ENCODE measurements at places on chromosomes 1 and 21. TPM values are rescaled to one million over a fixed set of nuclear protein-coding genes. Genes with fewer than 3 reads are reported as not detected.

The WNT2B gene
- 5.7 TPM for total RNA-seq

The SLAMF9 gene
- not detected for total RNA-seq

DNA sequence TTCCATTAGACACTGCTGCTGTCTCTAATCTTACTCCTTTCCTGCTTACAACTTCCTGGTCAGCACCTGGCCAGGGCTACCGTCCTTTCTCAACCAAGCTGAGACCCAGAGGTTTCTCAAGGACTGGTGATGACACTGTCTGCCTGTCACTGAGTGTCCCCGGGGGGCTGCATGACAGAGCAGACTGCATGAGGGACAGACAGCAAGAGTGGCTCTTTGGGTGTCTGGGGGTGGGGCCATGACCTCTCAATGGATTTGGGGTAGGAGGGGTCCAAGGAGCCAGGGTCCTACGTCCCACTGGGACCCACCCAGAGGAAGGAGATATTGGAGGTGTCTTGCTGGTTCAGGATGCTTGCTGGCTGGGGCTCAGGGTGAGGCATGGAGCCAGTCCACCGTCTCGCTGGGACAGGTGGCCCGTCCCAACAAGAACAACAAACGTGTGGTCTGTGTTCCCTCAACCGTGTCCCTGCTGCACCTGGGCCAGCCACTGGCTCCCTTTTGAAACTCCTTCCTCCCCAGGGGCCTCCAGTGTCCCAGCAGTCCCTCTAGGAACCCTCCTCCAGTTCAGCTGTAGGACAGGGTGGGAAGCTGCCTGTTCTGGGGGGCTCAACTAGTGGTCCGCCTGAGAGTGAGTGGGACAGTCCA lies 344.6 kb upstream of the AJAP1 start:
- peak; percentile 60 for DNase-seq

The NEGR1 gene
- 5.2 TPM for total RNA-seq

The CENPF gene
- total RNA-seq, result 0.67 TPM

The KPRP gene
- not detected for total RNA-seq

DNA sequence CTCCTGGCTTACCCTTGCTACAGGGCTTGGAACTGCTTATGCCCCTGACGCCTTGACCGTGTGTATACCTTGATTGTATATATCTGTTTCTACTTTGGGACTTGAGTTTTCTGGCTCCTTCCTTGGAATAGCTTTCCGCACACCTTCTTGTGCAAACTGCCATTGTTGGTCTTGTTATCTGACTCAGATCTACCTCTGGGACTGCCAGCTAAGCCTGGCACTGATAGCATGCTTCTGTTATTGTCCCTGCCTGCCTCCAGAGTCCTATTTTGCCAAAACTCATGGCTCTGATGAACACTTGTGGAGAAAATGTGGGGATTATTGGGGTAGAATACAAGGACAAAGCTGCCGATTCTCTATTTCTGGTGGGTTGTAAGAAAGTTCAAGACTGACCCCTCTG lies 15.4 kb downstream of the FMOD start:
- no peak for DNase-seq

GRCh38 chr1:27536767-27537166 lies 46.8 kb upstream of the WASF2 start:
- no peak for DNase-seq

Data from cardiac septum (tissue), 1 donor.